ENCODE measurements at places on chromosomes 1 and 21.
A peak's percentile ranks its signal among the peaks of the same experiment; 100 is the strongest.

GRCh38 chr1:117817629-117818028 lies 111.8 kb downstream of the GDAP2 start:
- DNase-seq: no peak

- no peak for DNase-seq
Measured at GRCh38 chr1:93180723-93181613, at the start of gene CCDC18. Gene CCDC18 (plus strand): TSS chr1:93180724. CDS start chr1:93183362, 2,638 bp downstream.

GRCh38 chr1:185644531-185644930 lies 89.7 kb upstream of the HMCN1 start:
- no peak for DNase-seq

DNA sequence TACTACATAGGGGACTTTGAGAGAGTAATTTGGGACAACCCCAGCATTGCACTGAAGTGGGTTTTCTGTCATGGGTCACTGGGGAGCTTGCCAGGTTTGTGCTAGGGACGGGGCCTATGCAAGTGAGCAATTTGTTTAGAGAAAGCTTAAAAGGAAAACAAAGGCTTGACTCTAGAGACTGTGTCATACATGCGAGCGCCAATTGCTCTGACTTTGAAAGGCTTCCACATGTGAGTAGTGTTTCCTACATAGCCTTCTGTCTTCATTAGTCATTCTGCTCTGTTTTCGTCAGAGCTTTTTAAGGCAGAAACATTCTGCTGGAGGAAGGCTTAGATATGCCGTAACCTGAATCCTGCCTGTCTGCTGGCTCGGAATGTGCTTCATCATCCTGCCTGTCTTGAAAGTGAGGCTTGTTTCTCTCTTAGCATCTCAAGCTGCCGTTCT lies 28.4 kb downstream of the TRIM45 start:
- peak; percentile 91 for DNase-seq

DNA sequence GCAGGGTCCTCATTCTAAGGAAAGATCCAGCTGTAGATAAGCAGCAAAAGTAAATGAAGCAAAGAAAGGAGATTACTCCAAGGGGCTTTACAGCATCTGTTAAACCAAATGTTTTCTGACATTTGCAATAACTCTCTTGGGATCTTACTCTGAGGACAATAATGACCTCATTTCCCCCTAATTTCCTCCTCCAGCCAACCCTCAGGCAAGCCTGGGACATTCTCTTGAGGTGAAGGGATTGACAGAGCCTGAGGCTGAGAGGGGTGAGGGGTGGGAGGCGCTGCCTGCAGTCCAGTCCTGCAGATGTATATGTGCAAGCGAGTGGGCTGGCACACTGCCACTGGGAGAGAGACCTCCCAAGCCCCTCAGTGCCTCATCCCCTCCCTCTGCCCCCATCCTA lies 40.5 kb upstream of the NEK2 start:
- no peak for DNase-seq

DNA sequence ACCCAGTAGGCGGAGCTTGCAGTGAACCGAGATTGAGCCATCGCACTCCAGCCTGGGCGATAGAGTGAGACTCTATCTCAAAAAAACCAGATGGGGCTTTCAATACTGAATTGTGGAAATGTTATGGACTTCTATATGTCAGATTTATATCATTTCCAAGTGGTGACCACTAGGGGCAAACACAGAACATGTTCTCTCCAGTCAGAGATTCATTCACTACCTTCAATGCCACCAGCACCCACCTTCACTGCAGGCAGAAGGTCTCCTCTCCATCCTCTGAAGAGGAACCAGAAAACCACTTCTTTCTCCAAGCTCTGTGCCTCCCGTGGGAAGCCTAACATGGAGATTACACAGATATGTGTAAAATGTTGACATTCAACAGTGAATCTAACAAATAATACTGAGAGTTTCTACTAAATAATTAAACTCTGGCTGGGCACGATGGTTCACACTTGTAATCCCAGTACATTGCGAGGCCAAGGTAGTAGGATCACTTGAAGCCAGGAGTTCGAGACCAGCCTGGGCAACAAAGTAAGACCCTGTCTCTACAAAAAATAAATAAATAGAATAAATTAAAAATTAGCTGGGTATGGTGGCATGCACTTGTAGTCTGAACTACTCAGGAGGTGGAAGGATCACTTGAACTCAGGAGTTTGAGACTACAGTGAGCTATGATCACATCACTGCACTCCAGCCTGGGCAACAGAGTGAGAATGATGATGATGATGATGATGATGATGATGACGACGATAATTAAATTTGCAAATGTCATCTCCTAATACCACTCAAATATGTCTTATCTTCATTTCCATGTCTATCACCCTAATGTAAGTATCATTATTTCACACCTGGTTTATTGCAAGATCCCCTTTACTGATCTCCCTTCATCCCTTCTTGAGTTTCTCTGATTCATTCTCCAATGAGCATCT lies 151.1 kb downstream of the ZNF281 start:
- DNase-seq: no peak

DNA sequence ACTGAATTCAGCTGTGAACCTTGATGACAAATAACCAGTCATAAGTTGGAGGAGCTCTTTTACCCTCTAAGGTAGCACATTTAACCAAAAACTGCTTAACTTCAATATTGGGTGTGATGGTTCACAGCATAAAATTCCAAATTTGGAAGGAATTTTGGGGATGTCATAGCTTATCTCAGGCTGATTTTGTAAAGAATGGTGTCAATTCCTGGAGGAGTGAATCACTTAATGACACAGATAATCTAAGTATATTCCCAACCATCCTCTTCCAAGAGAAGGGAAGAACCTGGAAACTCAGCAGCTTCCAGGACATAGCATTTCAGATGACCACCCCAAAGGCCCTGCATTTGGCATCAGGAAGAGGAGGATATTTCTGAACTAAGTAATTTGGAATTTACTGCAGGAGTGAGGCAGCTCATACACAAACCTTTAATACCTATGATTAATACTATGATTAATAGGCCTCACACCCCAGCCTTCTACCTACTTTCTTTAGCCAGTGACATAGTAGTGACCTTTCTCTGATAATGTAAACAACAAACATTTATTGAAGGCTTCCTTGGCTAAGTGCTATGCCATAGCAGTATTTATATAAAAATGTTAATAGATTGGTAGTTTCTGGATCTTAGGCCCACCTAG lies 14.5 kb downstream of the GLUL start:
- no peak for DNase-seq

GRCh38 chr1:178928041-178928440 lies 57.2 kb upstream of the ANGPTL1 start:
- DNase-seq: no peak

GRCh38 chr21:33698087-33698860 lies 56.0 kb downstream of the ITSN1 start:
- DNase-seq: no peak

DNA sequence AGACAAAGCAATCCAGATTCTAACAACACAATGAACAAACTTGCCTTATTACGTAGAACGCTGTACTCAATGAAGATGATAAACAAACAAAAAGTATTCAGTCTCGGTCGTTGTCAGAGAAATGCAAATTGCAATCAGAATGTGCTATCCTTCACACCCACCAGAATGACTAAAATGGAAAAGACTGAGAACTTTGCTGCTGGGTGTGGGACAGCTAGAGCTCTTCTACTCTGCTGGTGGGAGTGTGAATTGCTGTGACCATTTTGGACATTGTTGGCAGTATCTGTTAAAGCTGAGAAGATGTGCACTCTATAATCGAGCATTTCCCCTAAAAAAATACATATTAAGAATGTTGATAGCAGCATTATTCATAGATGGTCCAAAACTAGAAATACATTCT lies 111.4 kb downstream of the PEX14 start:
- no peak for DNase-seq

GRCh38 chr1:115213130-115213529 lies 123.8 kb upstream of the TSPAN2 start:
- no peak for DNase-seq

- DNase-seq: no peak
Measured at GRCh38 chr1:12315146-12315545, 85.3 kb downstream of the VPS13D start.

- no peak for DNase-seq
Measured at GRCh38 chr1:180778782-180779398, 133.8 kb upstream of the KIAA1614 start.

GRCh38 chr21:45421846-45422775 lies 17.1 kb downstream of the COL18A1 start:
- DNase-seq: no peak

- no peak for DNase-seq
Measured at GRCh38 chr1:25628741-25629421, 12.3 kb downstream of the MAN1C1 start.

DNA sequence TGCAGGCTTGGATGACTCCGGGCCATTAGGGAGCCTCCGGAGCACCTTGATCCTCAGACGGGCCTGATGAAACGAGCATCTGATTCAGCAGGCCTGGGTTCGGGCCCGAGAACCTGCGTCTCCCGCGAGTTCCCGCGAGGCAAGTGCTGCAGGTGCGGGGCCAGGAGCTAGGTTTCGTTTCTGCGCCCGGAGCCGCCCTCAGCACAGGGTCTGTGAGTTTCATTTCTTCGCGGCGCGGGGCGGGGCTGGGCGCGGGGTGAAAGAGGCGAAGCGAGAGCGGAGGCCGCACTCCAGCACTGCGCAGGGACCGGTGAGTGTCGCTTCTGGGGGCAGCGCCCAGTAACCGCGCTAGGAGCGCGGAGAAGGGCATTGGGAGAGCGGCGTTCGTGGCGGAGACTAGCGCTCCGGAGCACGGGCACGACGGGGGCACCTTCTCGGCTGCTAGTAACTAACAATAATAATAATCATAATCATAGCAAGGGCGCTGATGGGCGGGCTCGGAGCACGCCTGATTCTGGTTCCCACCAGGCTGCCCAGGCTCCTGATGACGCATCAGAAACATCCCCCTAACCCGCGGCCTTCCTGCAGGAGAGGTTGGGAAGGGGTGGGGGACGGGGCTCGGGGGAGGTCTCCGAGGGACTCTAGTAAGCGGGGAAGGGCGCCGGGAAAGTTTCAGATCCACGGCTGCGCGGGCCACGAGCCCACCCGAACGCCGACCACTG lies at the start of gene MX1:
TSS of gene MX1 (plus strand) at position 286 of the 722 bp plus-strand sequence. CDS start 5,832 bp downstream, outside the sequence.
- no peak for DNase-seq

- DNase-seq: no peak
Measured at GRCh38 chr1:1567891-1568291, 6.8 kb downstream of the SSU72 start.

DNA sequence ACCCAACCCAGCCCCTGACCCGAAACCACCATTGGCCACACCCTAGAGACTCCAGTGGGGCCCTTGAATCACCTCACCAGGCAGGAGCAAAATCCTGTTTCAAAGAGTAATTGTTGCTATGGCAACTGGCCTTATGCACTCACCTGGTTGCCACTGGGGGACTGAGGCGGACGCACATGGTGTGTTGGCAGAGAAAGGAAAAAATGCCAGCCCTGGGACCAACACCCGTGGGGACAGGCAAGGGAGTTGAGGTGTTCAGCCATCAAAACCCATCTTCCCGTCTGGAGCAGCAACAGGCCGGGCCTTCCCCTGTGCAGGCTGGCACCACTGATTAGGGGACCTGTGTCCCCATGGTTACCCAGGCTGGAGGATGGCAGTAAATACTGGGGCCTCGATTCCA lies 395.8 kb upstream of the VAMP3 start:
- no peak for DNase-seq

DNA sequence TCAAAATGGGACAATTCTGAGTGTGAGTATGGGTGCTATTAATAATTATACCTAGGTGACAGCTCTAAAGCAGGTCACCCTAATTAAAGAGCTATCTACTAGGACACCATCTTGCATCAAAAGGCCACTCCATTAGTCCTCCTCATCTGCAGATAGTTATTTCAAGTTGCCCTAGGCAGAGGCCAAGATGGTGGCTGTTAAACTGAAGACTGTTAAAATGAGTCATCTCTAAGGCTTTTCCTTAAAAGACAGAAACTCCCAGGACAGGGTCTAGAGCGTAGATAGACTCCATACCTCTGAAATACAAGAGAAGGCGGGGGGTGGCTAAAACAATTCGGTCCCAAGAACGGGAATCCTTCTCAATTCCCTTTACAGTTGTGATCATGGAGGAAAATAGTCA lies 4.5 kb upstream of the ZNF697 start:
- DNase-seq: no peak
